ENCODE measurements at places on chromosomes 2 and 18.

- DNase-seq = no peak
These were observed 271.0 kb upstream of the GALNT5 start for GRCh38 chr2:156986339-156986988.

DNA sequence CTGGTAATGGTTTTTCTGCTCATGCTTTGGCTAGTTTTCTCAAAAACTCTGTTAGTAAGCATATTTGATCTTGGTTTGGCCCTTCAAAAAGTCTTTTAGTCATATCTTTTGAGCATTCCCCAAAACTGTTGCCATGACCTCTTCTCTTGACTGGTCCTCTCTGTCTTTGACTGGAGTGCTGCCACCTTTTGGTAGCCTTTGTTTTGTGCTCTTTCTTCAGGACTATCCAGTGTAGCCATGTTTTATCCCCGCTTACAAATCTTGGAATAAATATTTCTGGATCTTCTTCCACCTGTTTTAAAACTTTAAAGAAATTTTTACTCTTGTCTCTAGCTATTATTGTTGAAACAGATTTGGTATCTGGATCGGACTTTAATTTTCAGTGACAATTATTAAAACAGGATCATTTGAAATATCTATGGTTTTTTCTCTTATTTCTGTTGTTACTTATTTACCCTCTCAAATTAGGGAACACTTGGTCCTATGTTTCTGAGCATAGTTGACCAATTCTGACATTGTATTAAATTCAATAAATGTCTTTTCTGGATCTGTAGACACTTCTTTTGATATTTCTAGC, 965 bp upstream of the ELOA2 start:
- DNase-seq = no peak

DNA sequence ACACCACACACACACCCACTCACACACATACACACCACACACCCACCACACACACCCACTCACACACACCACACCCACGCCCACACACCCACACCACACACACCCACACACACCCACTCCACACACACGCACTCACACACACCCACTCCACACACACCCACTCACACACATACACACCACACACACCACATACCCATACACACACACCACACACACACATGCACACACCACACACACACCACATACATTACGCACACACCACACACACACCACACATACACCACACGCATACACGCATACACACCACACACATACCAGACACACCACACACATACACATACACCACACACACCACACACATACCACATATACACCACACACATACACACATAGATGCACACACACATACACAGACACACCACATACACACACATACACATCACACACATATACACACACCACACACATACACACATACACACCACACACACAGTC, 37.9 kb downstream of the MCFD2 start:
- DNase-seq = peak; percentile 7

DNA sequence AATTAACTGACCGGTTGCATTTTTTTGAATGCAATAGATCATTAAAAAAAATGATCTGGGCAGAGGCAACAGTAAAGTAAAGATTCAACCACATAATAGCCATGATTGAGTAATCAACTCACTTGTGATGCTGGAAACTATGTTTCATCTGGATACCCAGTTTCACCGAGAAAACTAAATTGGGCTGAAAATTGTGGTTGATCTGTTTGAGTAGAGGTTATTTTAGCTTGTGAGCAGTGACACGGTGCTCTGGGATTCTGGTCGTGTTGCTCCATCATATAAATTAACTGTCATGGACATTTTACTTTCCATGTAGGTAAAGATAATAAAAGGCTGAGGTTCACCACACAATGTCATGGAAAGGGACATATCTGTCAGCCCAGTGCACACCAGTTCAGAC, 58.7 kb downstream of the CD226 start:
- no peak for DNase-seq

- no peak for DNase-seq
These were observed 11.7 kb downstream of the UBR3 start for GRCh38 chr2:169838743-169839489.

- no peak for DNase-seq
These were observed 100.6 kb upstream of the MSH2 start for GRCh38 chr2:47302308-47302707.

DNA sequence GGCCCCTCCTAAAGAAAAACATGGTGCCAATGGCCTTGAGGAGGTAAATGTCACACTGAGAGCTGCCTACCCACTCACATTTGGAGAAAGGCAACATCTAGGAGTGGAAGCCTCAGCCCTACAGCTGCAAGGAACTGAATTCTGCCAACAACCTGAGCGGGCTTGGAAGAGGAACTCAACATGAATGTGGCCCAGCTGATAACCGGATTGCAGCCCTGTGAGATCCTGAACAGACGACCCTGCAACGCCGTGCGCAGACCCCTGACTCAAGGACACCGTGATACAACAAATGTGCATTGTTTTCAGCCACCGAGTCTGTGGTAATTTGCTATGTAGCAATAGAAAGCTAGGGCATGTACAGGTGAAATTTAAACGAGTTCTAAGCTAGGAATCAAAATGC, 99.4 kb downstream of the MYOM1 start:
- DNase-seq = no peak

GRCh38 chr18:13136056-13136903, 82.3 kb upstream of the LDLRAD4 start:
- no peak for DNase-seq

DNA sequence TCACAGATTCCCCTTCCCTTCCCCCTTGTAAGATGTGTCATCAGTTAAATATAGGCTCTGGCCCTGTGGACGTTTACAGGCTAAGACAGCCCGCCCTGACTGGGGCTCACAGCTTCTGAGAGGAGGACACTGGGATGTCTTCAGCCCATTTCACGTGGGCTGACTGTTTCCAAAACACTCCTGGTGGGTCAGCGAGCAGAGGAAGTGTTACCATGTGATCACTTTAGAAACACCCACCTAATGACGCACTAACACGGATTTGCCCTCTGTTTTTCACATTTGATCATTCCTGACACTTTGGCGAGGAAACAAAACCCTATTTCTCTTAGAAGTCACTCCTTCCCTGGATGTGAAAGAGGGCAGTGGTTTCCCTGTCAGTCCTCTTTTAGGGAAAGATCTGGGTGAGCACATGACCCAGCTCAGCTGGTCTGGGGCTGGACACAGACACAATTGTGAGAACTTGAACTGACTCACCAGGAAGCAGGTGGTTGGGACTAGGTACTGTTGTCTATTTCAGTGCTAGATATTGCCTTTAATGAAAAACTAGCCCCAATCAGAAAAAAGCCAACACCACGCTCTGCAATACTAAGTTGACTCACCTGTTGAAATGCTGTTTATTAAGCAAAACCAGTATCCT, 38.8 kb downstream of the BMP10 start:
- DNase-seq = peak; percentile 61

- DNase-seq = no peak
These were observed 28.3 kb upstream of the NTSR2 start for GRCh38 chr2:11698009-11698922.

DNA sequence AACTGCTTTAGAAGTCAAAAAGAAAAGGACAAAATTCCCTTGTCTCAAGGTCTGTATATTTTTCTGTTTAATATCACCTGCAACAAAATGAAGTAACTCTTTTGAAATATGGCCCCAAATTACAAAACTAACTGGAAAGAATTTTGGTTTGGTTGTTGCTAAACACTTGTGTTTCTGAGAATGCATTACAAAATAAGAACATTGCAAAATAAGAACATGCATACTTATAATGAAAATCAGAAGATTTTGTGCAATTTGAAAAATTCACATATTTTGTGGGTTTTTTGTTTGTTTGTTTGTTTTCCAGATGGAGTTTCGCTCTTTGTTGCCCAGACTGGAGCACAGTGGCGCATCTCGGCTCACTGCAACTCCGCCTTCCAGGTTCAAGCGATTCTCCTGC, 21.8 kb downstream of the NDUFB3 start:
- DNase-seq = no peak

- DNase-seq = no peak
These were observed 426.1 kb downstream of the PARD3B start for GRCh38 chr2:204971206-204971907.

- no peak for DNase-seq
These were observed 239.2 kb upstream of the CWC22 start for GRCh38 chr2:180246268-180246667.

DNA sequence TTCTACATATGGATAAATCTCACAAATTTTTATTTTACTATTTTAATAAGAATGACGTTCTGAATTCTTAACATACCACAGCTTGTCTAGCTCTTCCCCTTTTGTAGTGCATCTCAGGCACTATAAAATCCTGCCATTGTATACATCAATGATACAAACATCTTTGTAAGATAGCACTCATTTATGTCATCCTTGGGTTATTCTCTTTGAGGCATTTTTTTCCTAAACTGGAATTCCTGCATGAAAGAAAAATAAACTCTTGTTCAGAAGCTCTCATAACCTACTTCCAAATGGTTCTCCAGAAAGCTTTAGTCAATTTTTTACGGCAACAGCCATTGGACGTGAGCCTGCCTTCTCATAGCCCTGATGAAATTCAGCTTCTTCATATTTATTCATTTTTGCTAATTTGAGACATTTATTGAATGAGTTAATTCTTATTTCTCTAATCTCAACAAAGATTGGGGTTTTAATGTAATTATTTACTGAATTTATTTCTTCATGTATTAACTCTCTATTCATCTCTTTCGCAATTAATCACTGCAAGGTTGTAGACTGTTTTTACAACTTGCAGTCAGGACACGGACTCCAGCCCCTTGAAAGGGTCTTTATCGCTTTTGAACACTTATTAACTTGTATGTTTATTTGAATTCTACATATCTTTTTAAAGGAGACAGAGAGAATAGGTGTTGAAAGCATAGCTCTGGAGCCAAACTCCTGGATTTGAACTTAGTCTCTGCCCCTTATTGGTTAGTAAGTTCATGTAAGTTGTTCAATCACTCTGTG, 57.6 kb upstream of the PARD3B start:
- no peak for DNase-seq

DNA sequence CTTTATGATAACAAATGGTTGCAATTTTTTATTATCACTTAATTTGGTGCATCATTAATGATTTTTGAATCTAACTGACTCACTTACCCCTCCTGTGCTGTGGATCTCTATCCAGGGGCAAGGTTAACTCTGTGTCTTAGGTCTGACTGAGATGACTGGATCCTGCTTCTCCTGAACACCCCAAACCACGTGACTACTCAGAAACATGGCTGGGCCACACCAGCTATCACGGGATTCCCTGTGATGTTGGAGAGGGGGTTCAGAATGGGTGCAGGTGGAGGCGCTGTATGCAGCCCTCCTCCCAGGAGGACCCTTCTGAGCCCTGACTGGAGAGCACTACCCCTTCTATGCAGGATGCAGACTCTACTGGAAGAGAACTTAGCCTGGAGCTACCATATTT, 152.4 kb upstream of the CAPN13 start:
- DNase-seq = no peak

- no peak for DNase-seq
These were observed 49.2 kb downstream of the MYOM1 start for GRCh38 chr18:3170441-3171161.

- DNase-seq = no peak
These were observed 558.5 kb downstream of the CPS1 start for GRCh38 chr2:211114826-211115455.

DNA sequence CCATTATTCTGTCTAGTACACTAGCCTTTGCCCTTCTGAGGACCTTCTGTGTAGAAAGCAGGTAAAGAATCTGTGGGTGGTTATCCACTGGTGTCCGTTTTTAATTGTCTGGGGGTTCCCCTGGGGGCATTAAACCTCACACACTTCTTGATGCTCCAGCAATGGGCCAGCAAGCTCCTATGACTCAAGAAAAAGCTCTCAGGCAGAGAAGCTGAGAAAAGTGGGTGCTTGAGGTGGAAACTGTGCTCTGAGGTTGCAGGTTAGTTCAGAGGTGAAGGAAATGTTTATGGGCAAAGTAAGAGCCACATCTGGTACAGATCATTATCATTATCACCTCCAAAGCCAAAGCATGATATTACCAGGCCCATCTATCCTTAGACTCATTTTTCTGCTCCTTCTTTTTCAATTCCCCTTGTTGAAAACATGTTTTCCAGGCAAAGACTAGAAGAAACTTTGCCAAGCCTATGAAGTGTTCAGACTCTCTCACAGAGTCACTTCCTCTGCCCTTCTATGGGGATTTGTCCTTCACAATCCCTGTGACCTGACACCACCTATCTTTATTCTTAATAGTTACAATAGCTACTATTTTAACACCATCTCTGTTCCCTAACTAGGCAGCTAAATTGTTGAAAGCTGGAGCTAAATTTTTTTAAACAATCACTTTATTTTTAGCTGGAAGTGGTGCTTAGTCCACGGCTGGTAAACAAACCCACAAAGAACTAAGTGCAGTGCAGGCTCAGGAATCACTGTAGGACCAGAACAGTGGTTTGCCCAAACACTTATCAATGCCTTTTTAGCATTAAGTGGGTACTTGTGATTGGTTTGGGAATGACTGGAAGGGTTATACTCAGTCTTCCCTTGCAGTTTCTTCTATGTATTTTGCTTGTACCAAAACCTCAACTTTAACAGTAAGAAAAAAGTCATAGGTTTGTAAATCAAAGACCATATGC, 512.8 kb upstream of the POU3F3 start:
- no peak for DNase-seq

DNA sequence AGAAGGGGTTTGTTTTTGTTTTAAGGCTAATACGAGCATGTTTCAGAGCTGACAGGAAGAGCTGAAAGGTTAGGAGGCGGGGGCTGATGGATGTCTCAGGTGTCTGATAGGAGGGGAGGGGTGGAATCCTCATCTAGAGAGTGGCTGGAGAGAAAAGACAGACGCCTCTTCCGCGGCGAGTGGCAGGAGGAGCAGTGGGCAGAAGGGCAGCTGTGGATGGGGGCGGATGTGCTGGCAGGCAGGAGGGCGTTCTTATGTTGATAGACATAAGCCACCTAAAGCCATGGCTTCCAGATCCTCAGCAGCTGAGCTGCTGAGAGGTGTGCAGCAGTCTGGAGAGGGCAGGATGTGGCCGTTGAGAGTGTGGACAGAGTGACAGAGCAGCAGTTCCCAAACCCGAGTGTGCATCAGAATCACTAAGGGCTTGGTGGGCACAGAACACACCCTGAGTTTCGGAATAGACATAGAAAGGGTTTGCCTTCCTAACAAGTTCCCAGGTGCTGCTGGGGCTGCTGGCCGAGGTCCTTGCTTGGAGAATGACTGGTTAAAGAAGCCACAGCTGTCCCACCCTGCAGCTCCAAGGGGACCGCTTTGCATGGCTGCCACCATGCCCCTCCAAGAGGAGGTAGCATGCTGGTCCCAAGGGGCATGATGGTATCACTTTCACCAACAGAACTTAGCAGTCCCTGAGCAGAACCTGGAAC, 3.0 kb upstream of the ITM2C start:
- DNase-seq = no peak

- DNase-seq = no peak
These were observed 375.2 kb downstream of the ARHGAP15 start for GRCh38 chr2:143504397-143504796.

GRCh38 chr2:121326628-121327027, 41.6 kb upstream of the TFCP2L1 start:
- no peak for DNase-seq

- DNase-seq = no peak
These were observed 527.4 kb downstream of the TMEM182 start for GRCh38 chr2:103289105-103289725.

- DNase-seq = no peak
These were observed 44.1 kb downstream of the ATOH8 start for GRCh38 chr2:85797921-85798320.

- no peak for DNase-seq
These were observed 68.1 kb downstream of the CDH2 start for GRCh38 chr18:28108814-28109213.
